ENCODE measurements at places on chromosomes 11 and 22. TPM values are rescaled to one million over a fixed set of nuclear protein-coding genes. Genes with fewer than 3 reads are reported as not detected.

- no peak for DNase-seq
Observed at GRCh38 chr11:82722231-82722630, 11.4 kb downstream of the FAM181B start.

DNA sequence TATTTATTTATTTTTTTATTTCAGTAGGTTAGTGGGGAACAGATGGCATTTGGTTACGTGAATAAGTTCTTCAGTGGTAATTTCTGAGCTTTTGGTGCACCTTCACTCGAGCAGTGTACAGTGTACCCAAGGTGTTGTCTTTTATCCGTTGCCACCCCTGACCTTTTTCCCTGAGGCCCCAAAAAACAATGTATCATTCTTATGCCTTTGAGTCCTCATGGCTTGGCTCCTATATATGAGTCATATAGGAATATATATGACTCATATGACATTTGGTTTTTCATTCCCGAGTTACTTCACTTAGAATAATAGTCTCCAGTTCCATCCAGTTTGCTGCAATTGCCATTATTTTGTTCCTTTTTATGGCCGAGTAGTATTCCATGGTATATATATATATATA, 763.9 kb downstream of the NTM start:
- DNase-seq: no peak

DNA sequence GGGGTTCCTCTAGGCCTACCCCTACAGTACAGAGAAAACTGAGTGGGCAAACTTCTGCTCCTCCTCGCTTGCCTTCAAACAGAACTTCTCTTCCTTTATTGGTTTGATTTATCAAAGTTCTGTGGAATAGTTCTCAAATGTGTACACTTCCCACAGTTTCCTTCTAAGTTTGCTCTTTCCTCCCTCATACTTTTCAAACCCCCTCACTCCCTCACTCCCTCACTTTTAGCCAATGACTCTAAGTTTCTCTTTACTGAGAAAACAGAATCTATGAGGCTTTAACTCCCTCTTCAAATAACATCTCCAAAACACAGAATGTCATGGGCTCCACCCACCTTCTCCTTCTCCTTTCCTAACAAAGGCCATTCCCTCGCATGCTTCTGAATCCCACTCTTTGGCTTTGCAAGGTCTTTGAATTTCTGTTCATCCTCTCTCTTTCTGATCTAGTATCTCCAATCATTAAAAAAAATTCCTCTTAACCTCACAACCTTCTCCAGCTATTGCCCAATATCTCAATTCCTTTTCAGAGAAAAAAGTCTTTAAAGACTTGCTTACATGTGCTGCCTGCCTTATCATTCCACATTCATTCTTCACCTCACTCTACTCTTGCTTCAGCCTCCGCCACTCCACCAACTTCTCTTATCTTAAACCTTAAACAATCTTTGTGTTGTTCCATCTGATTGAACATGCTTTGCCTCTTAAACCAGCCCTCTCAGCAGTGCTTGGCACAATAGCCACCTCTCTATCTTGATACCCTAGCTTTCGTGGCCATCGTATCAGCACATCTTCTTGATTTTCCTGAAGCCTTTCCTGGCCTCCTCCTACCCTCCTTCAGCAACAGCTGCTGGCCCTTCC, 57.2 kb downstream of the DDI1 start:
- DNase-seq: no peak

DNA sequence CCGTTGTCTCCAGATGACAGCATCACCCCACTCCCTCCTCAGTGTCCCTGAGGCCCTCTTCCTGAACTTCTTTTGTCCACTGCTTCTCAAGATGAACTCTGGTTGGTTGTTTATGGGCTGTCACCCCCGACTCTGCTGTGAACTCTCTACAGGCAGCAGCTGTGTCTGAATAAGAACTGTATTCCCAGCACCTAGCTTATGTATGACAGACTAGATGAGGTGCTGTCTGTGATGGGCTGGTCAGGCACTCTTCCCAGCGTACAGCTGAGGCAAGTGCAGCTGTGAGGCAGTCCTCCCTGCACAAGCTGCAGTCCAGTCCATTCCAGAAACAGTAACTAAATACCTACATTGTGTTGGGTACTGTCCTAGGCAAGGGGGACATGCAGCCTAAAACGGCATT, 111.4 kb upstream of the PITPNB start:
- no peak for DNase-seq

- no peak for DNase-seq
Observed at GRCh38 chr22:45529971-45530575, 27.4 kb downstream of the FBLN1 start.

DNA sequence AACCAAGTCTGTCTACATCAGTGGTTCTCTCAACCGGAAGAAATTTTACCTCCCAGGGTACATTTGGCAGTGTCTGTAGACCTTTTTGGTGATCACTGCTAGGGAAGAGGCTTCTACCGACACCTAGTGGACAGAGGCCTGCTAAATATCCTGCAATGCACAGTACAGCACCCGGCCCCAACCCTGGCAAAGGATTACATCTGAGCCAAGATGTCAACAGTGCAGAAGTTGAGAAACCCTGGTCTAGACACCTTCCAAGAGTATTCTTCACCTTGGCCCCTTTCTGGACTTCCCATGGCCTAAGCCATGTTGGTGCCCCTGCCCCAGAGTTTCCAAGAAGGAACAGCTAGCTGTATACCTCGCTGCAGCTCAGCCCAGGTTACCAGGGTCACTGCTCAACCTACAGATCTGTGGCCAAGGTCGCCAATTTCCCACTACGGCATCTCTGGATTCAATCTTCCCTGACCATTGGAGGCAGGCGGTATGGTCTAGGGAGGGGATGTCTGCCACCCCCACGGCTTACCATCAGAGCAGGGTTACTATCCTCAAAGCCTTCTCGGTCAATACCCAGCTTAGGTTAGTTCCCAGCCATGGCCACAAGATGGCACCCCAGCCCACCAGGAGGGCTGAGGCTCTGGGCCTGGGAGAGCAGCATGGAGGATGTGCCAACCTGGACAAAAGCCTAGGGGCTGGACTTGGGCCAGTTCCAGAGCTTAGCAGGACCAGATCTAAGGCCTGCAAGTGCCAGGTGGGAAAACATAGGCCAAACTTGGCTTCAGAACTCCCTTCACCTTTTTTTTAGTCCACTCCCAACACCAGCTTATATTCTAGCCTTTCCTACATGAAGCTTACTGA, 3.7 kb upstream of the KCNC1 start:
- DNase-seq: peak; percentile 99

- DNase-seq: no peak
Observed at GRCh38 chr22:40857309-40857855, 434 bp downstream of the XPNPEP3 start.

- DNase-seq: no peak
Observed at GRCh38 chr11:36718451-36718850, 120.4 kb upstream of the RAG2 start.

Gene DBX1
- not detected for total RNA-seq

Gene ACTN3
- 42.0 TPM for total RNA-seq

Gene DEPDC7
- total RNA-seq: 6.0 TPM

Gene PES1
- total RNA-seq: 162 TPM

Gene IGLL1
- not detected for total RNA-seq
